ENCODE measurements at places on chromosomes 13 and 19.
A peak's percentile ranks its signal among the peaks of the same experiment; 100 is the strongest.

DNA sequence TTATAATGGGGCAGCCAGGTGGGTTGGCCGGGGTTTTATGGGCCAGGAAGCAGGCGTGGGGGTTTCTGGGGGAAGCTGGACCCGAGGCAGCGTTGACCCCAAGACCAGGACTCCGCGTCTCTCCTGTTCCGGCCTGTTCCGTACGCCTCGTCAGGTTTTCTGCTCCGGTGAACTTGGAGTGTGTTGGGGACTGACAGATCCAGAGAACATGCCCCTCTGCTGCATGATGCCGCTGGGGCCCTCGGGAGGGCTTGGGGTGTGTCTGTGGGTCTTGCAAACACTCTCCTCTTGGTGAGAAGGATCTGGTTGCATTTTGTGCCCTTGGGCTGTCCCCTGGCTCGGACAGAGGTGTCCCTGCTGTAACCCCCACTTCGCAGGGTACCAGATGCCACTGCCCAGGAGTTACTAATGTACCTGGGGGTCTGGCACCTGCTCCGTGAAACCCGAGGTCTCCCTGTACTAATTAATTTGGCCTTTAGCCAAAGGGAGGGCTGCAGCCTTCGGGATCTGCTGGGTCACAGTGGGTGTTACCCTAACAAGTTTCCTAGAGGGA, 15.6 kb downstream of the KDM4B start:
- no peak for DNase-seq

DNA sequence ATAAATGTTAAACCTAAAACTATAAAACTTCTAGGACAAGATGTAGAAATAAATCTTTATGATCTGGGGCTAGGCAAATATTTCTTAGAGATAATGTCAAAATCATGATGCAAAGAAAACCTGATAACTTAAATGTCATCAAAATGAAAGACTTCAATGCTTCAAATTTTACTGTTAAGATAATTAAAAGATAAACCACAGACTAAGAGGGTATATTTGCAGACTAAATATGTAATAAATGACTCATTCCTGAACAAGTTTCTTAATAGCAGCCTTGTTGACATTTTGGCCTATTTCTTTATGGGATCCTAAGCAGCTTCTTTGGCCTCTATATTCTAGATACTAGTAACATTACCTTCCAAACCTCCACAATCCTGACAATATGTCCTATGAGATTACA, 2878.3 kb upstream of the PCDH20 start:
- DNase-seq: no peak

- no peak for DNase-seq
Measured at GRCh38 chr13:31681133-31681532, 58.2 kb upstream of the RXFP2 start.

GRCh38 chr13:63864171-63864902, 2448.7 kb upstream of the PCDH20 start:
- DNase-seq: no peak

- DNase-seq: no peak
Measured at GRCh38 chr19:19540715-19541515, 2.9 kb downstream of the CILP2 start.

GRCh38 chr13:96632536-96633320, 361.5 kb downstream of the OXGR1 start:
- DNase-seq: peak; percentile 13

DNA sequence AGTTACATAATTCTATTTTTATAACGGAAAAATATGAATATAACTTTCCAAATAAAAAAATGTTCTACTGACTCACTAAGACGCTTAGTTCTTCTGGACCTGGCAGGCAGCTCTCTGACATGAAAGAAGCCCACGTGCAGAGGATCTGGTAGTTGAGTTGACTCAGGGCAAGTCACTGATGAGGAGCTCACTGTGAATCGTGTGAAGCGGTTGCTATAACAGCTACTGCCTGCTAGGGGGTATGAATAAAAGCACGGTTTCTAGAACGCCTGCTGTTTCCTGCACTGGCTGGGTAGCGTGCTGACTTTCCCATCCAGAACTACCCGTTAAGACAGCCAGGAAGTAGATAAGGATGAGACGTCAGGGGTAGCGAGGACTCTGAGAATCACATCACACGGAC, 54.7 kb upstream of the WASF3 start:
- no peak for DNase-seq

DNA sequence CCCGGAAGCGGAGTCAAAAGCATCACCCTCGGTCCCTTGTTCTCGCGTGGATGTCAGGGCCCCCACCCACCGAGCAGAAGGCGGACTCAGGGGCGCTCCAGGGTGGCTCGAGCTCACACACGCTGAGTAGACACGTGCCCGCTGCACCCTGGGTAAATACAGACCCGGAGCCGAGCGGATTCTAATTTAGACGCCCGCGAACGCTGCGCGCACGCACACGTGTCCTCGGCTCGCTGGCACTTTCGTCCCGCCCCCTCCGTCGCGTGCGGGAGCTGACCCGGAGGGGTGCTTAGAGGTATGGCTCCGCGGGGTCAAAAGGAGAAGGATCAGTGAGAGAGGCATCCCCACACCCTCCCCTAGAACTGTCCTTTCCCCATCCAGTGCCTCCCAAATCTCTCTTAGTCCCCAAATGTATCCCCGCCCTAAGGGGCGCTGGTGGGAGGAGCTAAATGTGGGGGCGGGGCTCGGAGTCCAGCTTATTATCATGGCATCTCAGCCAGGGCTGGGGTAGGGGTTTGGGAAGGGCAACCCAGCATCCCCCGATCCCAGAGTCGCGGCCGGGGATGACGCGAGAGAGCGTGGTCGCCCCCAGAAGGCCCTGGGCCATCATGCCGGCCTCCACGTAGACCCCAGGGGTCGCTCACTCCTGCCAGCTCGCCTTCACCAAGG, 451 bp upstream of the ICAM5 start:
- no peak for DNase-seq

DNA sequence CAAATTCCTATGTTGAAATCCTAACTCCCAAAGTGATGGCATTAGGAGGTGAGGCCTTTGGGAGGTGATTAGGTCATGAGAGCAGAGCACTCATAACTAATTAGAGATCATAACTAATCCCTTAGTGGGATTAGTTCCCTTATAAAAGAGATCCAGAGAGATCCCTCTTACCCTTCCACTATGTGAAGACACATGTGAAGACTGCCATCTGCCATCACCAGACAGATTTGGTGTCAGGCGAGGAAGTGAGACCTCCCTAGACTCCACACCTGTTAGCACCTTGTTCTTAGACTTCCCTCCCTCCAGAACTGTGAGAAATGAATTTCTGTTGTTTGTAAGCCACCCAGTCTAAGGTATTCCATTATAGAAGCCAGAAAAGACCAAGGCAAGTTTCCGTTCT, 112.2 kb downstream of the NDFIP2 start:
- DNase-seq: no peak

DNA sequence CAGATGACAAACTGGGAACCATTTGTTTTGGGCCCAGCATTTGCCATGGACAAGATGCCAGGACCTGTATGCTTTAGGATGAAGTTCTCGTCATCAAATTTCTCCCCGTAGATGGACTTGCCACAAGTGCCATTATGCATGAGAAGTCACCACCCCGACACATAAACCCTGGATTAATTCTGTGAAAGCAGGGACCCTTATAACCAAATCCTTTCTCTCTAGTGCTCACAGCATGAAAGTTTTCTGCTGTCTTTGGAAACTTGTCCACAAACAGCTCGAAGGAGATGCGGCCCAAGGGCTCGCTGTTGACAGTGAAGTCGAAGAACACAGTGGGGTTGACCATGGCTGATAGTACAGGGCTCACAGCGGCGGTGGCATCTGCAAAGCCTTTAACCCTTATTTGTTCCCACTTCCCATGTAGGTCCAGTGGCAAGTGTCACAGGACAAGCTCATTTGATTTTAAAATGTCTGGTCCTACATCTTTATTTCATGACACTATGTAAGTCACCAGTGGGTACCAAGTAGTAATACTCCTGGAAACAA, 75.2 kb upstream of the MIR17HG start:
- no peak for DNase-seq

Data from posterior cingulate gyrus (tissue), 11 donors.